Bronchial epithelial cell (primary cell): ENCODE measurements at places on chromosomes 16 and 17. TPM values are rescaled to one million over a fixed set of nuclear protein-coding genes. Genes with fewer than 3 reads are reported as not detected.
A peak's percentile ranks its signal among the peaks of the same experiment; 100 is the strongest.

GRCh38 chr17:41478237-41478636 is 2.7 kb downstream of the KRT35 start:
- no peak for DNase-seq

GRCh38 chr17:35774499-35774898 is 13.8 kb downstream of the C17orf50 start:
- no peak for DNase-seq

- DNase-seq, result no peak
Measured at GRCh38 chr16:25110387-25110947, 1.1 kb upstream of the LCMT1 start.

DNA sequence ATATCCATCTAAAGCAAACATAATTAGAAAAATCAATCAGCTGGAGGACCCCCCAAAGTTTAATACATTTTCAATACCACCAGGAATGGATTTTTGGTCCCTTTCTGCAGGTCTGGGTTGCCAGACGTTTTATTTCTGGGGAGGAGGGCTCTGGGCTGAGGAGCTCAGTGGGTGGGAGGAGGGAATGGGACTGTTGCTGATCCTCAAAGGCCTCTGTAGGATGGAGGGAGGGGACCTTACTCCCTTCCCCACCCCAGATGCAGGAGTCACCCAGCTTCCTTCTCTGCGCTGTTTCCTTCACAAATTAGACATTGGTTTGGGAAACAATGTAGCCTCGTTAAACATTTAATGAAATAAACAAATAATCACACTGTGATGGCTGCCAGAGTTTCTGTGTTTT is 6.6 kb downstream of the RND2 start:
- DNase-seq, result no peak

DNA sequence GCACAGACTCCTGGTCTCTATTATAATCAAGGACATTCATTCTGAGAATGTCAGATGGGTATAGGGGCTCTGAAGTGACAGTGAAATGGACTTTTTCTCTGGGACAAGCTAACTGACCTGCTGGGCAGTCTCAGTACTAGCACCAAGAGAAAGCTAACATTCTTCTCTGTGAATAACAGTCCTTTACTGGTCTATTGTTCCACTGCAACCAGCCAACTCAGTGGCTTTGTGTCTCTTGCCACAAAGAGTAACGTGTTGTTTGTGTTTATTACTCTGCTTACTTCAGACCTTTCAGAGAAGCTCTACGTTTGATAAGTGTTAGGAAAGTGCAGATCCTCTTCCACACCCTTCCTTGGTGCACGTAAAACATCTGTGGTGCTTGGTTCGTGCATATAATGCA is 61.5 kb upstream of the BCAR1 start:
- no peak for DNase-seq

- no peak for DNase-seq
Measured at GRCh38 chr16:15443753-15444152, 9.4 kb downstream of the BMERB1 start.

Gene PDE6G
- not detected in 2 replicates for total RNA-seq

Gene DPEP1
- 0.26 TPM in 1 of 2 replicates, not detected in the other for total RNA-seq

- DNase-seq, result peak; percentile 8
Measured at GRCh38 chr16:85252461-85252860, 140.2 kb upstream of the CIBAR2 start.

- DNase-seq, result no peak
Measured at GRCh38 chr17:35597604-35598003, 10.5 kb downstream of the AP2B1 start.

DNA sequence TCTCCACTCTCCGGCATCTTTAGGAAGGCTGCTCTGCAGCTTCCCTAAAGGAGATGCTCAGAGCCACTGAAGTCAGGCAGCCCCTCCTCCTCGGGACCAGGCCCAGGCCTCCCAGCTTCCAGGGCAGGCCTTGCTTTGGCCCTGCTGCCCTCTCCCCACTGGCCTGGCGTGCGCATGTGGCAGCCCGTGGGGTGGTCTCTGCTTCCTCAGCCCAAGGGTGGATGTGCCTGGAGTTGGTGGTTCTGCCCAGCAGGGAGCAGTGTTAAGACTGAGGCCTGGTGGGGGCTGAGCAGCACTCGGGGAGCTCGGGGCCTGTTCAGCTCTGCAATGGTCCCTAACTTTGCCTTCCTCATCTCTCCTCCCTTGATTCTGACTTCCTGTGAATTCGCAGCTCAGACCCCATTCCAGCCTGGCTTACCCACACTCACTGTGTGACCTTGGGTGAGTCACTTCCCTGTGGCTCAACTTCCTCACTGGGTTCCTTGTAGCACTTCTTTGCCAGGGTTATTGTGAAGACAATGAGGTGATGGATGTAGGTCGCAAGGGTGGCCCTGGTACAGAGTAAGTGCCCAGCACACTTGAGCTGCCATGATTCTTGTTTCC is 63.2 kb downstream of the NKD1 start:
- DNase-seq, result peak; percentile 44

Gene CMTM3
- 1.1 and 1.3 TPM in 2 replicates for total RNA-seq

DNA sequence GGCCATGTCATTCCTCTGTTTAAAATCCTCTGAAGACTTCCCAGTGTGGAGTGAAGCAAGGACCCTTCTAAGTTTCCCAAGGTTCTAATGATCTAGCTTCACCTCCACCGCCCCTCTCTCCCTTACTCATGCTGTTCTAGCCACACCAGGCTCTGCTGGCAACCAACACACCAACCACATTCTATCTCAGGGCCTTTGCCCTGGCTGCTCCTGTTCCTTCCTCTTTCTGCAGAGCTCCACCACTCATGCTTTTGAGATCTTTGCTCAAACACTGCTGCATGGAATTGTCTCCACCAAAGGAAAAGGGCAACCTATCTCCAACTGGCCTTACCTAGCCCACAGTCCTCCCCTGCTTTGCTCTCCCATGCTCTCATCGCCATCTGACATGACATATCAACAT is 128.7 kb downstream of the XYLT1 start:
- DNase-seq, result no peak

Gene TBX2
- total RNA-seq, result 0.26 TPM in 1 of 2 replicates, not detected in the other

Gene WNT9B
- not detected in 2 replicates for total RNA-seq

Gene KRT35
- total RNA-seq, result not detected in 2 replicates

Gene KLHL10
- total RNA-seq, result under 0.01 and 0.13 TPM in 2 replicates

DNA sequence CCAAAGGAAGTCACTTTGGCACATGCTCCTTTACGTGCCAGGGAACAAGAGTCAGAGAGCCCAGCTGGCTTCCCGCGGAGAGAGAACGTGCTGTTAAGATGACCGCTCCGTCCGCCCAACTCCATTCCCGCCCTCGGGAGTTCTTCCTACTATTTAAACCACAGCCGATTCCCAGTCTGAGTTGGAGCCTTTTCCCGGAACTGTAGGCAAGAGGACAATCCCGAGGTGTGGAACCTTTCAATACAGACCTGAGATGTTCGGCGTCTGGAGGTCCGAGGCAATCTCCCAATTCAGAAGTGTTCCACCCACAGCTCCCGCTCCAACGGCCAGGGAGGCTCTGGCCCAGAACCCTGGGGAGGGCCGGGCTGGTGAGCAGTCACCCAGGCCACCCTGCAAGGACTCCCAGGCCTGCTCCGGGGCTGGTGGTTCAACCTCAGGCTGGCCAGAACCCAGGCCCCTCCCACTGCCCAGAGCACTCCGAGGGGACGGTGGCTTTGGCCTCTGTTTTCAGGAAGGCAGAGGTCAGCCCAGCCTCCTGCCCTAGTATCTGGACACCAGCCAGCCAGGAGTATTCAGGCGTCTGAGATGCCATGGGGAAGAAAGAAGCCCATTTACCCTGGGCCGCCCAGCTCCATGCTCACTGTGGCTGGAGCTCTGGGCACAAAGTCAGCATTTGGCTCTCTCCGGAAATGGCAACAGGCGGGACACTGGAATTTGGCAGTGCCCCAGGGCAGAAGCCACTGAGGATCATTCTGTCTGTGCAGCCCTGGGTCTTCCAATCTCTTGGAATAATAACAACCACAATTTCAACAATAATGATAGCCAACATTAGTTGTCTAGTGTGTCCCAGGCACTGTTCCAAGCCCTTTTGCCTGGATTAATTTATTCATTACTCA is 21.4 kb downstream of the EMP2 start:
- no peak for DNase-seq

DNA sequence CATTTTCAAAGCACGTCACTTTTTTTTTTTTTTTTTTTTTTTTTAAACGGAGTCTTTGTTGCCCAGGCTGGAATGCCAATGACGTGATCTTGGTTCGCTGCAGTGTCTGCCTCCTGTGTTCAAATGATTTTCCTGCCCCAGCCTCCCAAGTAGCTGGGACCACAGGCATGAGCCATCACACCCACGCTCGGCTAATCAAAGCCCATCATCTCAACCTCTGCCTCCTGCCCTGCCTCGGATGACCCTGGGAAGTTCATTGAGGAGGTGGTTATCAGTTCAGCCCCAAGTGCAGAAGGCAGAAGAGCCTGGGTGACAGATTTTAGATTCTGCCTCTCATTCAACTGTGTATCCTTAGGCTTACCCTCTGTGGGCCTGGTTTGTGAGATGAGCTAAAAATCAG is 484.9 kb upstream of the EEF2KMT start:
- no peak for DNase-seq

Gene IGFALS
- total RNA-seq, result under 0.01 TPM in 1 of 2 replicates, not detected in the other

GRCh38 chr17:7894226-7894625 is 5.6 kb downstream of the CHD3 start:
- DNase-seq, result no peak

DNA sequence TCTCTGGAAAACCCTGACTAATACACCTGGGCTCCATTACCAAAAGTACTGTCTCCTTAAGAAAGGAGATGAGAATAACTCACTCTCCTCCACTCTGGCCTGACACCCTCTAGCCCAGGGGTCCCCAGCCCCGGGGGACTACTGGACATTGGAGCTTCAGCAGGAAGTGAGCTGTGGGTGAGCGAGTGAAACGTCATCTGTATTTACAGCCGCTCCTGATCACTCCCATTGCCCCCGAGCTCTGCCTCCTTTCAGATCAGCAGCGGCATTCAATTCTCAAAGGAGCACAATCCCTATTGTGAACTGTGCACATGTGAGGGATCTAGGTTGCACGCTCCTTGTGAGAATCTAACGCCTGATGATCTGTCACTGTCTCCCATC is 126.3 kb upstream of the TNRC6C start:
- no peak for DNase-seq

- DNase-seq, result no peak
Measured at GRCh38 chr17:59399914-59400313, 68.5 kb downstream of the YPEL2 start.

Gene HEATR9
- not detected in 2 replicates for total RNA-seq
